ENCODE measurements at places on chromosomes 3 and 15. TPM values are rescaled to one million over a fixed set of nuclear protein-coding genes. Genes with fewer than 3 reads are reported as not detected.
A peak's percentile ranks its signal among the peaks of the same experiment; 100 is the strongest.

GRCh38 chr3:24601066-24601939 lies 106.7 kb upstream of the THRB start:
- H3K4me1 ChIP-seq: peaks cover 25% of the 10 kb centered on the region
- DNase-seq: peak; percentile 26
- no peaks in the 10 kb centered on the region for H3K27me3 ChIP-seq
- no peak overlapping the region for H3K4me3 ChIP-seq

DNA sequence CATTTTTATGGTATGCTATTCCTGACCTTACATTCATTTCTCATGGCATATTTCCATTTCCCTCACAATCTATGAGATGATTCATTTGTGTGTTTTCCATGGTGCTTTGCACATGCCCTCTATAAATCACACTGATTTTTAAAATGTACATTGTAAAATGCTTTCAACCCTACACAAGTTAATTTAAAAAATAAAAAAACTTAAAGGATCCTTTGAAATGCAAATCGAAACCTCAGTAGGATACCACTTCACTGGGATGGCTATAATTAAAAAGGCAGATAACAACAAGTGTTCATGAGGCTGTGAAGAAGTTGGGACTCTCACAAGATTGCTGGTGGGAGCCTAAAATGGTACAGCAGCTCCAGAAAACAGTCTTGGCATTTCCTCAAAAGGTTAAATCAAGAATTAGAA lies 83.5 kb downstream of the FMN1 start:
- H3K27ac ChIP-seq: no peak overlapping the region
- H3K36me3 ChIP-seq: no peaks in the 10 kb centered on the region
- DNase-seq: peak; percentile 26
- peaks cover 13% of the 10 kb centered on the region for H3K4me1 ChIP-seq

DNA sequence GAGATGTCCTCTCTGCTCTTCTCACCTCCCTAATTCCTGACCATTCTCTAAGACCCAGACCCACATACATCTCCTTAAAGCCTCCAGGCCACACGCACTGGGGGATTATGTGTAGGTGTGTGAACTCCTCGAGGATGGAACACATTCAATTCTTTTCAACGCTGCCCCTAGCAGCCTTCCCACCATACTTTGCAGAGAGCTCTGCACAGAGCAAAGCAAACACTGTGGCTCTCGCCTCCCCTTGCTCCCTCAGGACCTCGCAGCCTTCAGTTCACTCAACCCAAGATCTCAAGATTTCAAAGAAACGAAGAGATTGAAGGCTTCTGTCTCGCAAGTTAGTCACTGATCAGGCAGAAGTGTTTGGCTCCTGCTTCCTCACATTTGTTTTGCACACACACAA lies 6.0 kb downstream of the ACTC1 start:
- H3K27ac ChIP-seq: no peak overlapping the region
- H3K4me1 ChIP-seq: peaks cover 7% of the 10 kb centered on the region
- no peaks in the 10 kb centered on the region for H3K27me3 ChIP-seq
- no peaks in the 10 kb centered on the region for H3K36me3 ChIP-seq
- no peak overlapping the region for H3K4me3 ChIP-seq

The SPSB4 gene
- total RNA-seq: not detected

- H3K4me3 ChIP-seq: no peak overlapping the region
- H3K27ac ChIP-seq: no peak overlapping the region
- DNase-seq: no peak
- no peaks in the 10 kb centered on the region for H3K36me3 ChIP-seq
- H3K4me1 ChIP-seq: peaks cover 39% of the 10 kb centered on the region
- no peaks in the 10 kb centered on the region for H3K27me3 ChIP-seq
These were observed 36.5 kb downstream of the MGLL start for GRCh38 chr3:127785711-127786265.

- no peak overlapping the region for H3K27ac ChIP-seq
- no peaks in the 10 kb centered on the region for H3K4me1 ChIP-seq
- no peaks in the 10 kb centered on the region for H3K27me3 ChIP-seq
- no peak overlapping the region for H3K4me3 ChIP-seq
- DNase-seq: no peak
These were observed 598.8 kb downstream of the MCTP2 start for GRCh38 chr15:94829887-94830884.

GRCh38 chr3:102511168-102511567 lies 76.4 kb downstream of the ZPLD1 start:
- no peaks in the 10 kb centered on the region for H3K36me3 ChIP-seq
- H3K27me3 ChIP-seq: no peaks in the 10 kb centered on the region
- no peak for DNase-seq
- H3K4me1 ChIP-seq: no peaks in the 10 kb centered on the region
- H3K4me3 ChIP-seq: no peak overlapping the region
- no peak overlapping the region for H3K27ac ChIP-seq

The CFAP100 gene
- total RNA-seq: not detected

DNA sequence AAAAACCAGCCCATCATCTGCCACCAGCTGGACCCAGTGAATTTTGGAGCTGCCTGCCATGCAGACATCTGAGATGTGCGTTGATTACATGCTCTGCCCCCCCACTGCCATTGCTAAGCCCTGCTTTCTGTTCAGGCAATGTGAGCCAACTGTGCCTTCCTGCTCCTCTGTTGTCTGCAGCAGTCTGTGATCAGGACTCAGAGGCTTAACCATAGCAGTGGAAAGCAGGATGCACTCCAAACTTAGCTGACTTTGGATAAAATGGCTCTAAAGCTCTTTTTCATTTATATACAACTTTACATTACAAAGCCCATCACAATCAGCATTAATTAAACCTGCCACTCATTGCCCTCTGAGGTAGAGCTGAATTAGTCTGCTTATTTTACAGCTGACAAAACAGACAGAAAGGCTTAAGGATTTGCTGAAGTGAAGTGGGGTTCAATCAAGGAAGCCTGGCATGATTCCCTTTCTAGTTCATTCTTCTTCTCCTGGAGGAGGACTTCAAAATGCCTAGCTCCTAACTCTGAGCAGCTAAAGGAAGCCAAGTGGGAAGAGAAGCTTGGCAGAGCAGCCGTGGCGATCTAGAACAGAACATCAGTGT lies 15.7 kb upstream of the RPS27L start:
- peaks cover 16% of the 10 kb centered on the region for H3K4me1 ChIP-seq
- H3K36me3 ChIP-seq: no peaks in the 10 kb centered on the region
- H3K27me3 ChIP-seq: no peaks in the 10 kb centered on the region

Measured in GM23248 (cell line).